CD4-positive, CD25-positive, alpha-beta regulatory T cell (primary cell): ENCODE measurements at places on chromosomes 3 and 15. TPM values are rescaled to one million over a fixed set of nuclear protein-coding genes. Genes with fewer than 3 reads are reported as not detected.

MESP1 gene
- total RNA-seq = 0.37 TPM

GRCh38 chr15:80744415-80744814 lies 34.8 kb upstream of the CEMIP start:
- no peak for DNase-seq

GRCh38 chr15:79849789-79850188 lies 47.0 kb downstream of the MTHFS start:
- DNase-seq = no peak

DNA sequence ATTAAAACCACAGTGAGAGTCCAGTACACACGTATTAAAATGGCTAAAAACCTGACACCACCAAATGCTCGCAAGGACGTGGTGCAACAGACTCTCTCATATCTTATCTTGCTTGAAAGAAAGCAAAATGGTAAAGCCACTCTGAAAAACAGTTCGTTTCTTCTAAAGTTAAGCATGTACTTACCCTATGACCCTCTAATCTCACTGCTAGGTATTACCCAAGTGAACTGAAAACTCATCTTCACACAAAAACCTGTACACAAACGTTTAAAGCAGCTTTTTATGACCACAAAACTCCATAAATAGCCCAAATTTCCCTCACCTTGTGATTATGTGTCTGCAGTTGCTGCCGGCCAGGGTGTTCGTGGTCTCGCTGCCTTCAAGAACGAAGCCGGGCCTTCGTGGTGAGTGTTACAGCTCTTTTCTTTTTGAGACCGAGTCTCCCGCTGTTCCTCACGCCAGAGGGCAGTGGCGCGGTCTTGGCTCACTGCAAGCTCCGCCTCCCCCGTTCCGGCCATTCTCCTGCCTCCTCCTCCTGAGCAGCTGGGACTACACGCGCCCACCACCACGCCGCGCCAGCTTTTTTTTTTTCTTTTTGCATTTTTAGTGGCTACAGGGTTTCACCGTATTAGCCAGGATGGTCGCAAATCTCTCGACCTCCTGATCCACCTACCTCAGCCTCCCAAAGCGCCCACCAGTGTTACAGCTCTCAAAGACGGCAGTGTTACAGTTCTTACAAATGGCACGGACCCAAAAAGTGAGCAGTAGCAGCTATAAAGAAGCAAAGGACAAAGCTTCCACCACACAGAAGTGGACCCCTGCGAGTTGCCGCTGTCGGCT lies 165.4 kb downstream of the TJP1 start:
- DNase-seq = no peak
